Erythroblast (primary cell): ENCODE measurements at places on chromosomes 11 and 22.
A peak's percentile ranks its signal among the peaks of the same experiment; 100 is the strongest.

GRCh38 chr22:36493690-36494110, 12.3 kb upstream of the TXN2 start:
- DNase-seq = no peak

GRCh38 chr11:115409116-115409670, 95.0 kb downstream of the CADM1 start:
- no peak for DNase-seq

- no peak for DNase-seq
These were observed 71.6 kb downstream of the CELSR1 start for GRCh38 chr22:46465793-46466192.

GRCh38 chr11:124398924-124399323, at the start of gene OR8B3:
Gene OR8B3 (minus strand): TSS chr11:124399024. CDS start chr11:124397351, 1,673 bp downstream.
- no peak for DNase-seq

- no peak for DNase-seq
These were observed 32.8 kb downstream of the CADM1 start for GRCh38 chr11:115471367-115471766.

- peak; percentile 28 for DNase-seq
These were observed 13.3 kb downstream of the CREB3L1 start for GRCh38 chr11:46290598-46291309.

- no peak for DNase-seq
These were observed at the start of gene GALR3 for GRCh38 chr22:37823134-37823985. Gene GALR3 (plus strand): TSS chr22:37823382. CDS start chr22:37823407, 25 bp downstream.

GRCh38 chr11:46332568-46333393, 14.5 kb upstream of the DGKZ start:
- no peak for DNase-seq

DNA sequence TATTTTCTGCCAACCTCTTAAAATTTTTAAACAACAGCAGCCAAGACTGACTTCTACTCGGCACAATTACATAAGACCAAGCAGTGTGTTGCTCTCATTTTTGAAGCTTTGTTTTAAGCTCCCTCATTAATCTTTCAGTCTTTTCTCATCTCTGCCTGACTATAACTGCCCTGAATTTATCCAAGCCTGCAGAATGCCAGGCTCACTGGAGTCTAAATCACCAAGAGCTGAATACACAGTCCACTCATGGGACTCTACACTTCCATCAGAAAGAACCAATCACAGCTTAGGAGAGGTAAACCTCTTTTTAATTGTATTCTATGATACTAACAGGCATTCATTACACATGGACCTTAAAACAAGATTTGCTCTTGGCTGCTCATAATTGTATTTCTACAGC, 178.7 kb downstream of the CADM1 start:
- no peak for DNase-seq

- DNase-seq = no peak
These were observed 6.3 kb downstream of the CCDC34 start for GRCh38 chr11:27356624-27357222.

- DNase-seq = no peak
These were observed 13.9 kb downstream of the MYBPC3 start for GRCh38 chr11:47338396-47339241.

DNA sequence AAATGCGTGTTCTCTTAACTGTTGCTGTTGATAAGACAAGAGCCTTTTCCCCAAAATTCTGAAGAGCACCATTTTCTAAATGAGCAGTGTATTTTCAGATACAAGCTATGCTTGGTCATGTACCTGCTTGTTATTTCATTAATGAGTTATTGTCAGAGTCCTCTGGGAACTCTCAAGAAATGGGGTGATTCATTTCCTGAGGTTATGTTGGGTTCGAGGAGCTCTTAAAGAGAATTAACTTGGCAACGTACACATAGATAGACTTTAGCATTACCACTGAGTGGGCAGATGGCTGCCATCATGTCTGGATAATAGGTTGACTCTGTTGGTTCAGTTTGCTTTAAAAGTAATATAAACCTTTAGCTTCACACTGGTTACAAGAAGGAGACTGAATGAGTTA, 87.9 kb upstream of the SORL1-AS1 start:
- no peak for DNase-seq

GRCh38 chr11:27700351-27701301, at the start of gene BDNF:
Gene BDNF (minus strand): TSS chr11:27700455. CDS start chr11:27658564, 41,891 bp downstream.
- DNase-seq = no peak

DNA sequence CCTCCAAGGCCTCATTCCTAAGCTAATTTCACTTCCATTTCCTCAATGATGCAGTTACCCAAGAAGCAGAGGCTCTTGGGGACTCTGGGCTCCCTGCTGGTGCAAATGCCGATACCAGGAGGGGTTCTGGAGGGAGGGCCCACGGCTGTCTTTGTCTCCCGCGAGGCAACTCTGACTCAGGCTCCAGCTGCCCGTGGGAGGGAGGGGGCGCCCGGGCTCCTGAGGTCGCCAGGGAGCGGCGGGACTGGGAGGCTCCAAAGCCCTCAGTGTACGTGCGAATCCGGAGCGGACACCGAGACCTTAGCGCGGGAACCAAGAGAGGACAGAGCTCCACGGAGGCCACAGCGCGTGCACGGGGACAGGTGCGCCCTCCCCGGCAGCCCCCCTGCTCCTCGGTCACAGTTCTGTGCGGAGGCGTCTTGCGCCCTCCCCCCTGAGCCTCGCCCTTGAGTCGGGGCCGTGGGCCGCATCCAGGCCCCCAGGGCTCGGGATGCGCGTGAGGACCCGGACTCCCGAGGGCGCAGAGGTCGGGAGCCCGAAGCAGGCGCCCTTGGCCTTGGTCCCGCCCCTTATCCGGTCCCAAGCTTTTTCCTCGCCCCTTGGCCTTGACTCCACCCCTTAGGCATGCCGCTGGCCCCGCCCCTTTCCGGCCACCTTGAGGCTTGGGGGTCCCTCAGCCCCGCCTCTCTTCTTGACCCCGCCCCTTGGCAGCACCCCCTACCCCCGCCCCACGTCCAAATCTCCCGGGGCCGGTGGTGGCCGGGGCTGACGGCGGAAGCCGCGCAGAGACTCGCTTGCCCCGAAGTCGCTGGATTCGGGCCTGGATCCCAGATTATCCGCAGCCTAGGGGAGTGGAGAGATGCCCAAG, 4.7 kb upstream of the SHISA8 start:
- peak; percentile 41 for DNase-seq

GRCh38 chr11:126633330-126633729, 277.8 kb downstream of the ST3GAL4 start:
- no peak for DNase-seq

DNA sequence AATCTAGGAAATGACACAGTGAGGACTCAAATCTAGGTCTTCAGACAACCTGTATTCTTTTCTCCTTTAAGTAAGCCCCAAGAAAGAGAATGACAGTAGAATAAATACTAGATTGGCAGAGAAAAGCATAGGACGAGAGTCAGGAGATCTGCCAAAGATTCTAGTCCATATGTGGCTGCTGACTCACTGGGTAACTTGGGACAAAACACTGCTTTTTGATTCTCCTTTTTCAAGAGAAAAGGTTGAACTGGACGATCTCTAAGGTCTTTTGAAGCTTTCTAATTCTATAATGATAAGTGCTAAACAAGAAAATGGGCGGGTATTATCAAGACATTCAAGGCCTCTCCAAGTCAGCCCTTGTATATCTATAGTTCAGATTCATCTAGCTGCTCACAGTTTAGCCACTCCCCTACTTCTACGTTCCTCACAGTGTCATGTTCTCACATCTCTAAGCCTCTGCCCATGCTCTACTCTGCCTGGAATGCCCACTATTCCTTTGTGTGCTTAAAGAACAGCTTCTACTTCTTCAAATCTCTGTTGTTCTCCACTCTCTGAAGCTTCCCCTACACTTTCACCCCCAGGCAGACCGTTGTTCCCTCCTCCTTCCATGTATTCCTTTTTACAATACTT, 53.0 kb downstream of the RELT start:
- DNase-seq = peak; percentile 10

GRCh38 chr11:78957476-78958245, 383.0 kb upstream of the NARS2 start:
- DNase-seq = no peak

- peak; percentile 53 for DNase-seq
These were observed 30.7 kb downstream of the TOM1 start for GRCh38 chr22:35330258-35330861.

DNA sequence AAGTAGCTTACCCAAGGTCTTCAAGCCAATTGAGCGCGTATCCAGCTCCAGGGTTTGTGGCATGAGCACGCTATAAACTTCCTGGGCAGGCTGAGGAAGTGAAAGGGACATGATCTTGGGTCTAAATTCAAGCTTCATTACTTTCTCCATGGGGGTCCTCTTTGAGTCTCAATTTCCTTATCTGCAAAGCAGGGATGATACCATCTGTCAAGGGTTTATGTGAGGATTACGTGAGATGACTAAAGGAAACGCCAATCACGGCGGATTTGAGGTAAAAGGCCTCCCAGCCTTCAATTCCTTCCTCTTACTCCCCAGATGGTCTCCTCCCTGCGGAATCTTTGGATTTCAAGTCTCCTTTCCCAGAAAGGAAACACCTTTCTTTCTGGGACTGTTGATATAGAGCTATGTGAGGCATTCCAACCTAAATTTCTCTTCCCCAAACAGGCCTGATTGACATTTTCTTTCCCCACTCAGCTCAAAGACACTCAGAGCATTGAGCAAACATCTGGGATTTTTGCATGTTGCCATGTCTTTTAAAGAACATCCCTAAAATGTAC, 474.4 kb downstream of the INSC start:
- DNase-seq = no peak

DNA sequence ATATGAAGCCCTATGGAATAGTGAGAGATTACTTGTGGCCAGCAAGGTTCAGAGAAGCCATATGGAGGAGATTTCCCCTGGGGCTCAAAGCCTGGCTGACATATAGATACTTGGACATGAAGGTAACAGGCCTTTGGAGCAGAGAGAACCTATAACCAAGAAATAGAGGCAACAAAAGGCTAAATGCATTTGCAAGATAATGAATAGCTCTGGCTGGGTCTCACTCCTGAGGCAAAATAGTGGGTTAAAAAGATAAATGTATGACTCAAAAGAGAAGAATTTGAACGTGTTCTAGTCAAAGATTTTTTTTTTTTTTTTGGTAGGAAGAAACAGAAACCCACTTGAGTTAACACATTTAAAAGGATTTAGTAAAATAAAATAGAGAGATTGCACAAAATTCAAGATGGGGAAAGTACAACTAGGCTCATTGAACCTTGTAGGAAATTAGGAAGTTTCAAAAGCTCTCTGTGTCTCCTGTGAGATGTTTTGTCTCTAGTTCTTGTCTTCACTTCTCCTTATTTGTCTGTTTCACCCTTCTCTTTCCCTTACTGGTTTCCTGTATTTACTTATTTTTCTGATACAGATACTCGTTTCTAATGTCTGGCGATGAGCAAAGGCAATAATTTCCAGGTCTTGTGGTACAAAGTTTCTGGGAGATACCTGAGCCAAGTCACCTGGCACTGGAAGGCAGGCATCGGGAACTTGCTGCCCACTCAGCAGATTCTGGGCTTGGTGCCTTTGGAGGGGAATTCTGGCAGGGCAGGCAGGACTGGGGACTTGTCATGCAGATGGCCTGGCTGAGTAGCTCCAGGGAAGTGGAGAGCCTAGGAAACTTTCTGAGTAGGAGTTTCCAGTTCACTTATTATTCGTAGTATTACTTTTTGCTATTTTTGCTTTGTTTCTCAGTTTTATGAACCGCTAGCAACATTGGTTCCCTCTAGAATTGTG, 49.2 kb upstream of the SESN3 start:
- DNase-seq = no peak
